Stimulated activated naive CD4-positive, alpha-beta T cell (primary cell): ENCODE measurements at places on chromosomes 12 and 14.

GRCh38 chr14:77914073-77914721 lies 114.3 kb downstream of the ADCK1 start:
- DNase-seq, result no peak

DNA sequence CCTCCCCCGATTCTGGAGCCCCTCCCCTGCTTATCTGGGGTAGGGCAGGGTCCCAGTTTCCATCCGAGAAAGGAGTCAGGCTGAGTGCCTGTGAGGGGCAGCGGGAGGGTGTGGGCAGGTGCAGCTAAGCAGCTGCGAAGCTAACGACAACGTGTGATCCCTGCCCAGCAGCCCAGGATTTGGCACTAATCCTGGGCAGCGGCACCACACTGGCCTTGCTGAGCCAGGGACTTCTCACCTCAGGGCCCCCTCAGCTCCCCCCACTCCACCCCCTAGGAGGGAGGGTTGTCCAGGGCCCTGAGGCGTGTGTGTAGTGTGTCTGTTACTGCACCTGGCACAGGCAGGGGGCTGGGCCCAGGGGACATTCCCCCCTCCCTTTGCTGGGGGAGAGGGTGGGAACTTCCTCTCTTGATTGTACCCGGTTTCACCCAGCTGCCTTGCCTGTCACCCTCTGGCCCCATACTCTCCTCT lies 1.8 kb downstream of the SMIM41 start:
- DNase-seq, result no peak

- no peak for DNase-seq
Measured at GRCh38 chr12:59372956-59373355, 222.9 kb upstream of the SLC16A7 start.

DNA sequence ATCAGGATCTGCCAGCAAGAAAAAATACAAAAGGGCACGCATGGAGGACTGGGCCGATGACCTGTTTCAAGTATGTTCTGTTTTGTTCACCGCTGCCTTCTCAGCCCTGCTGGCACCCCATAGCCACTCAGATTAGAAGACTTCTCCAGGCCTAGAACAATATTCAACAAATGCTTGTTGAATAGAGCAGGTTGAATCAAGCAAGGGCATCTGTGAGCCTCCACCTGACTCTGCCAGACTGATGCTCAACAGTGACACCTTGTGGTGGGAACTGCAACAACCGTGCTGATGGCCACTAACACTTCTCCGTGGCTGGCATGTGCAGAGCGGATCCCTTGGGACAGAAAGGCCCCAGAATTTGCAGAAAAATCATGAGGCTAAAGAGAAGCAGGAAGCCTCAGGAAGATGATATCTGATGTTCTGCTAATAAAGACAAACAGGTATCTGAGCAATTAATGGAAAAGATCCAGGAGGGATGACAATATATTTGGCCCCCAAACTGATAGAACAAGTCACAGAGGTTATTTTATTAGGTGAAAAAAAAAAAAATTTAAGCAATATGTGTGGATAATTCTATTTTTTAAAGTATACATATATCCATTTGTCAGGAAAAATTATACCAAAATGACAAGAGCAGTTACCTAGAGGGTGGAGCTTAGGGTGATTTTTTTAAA lies 114.3 kb downstream of the KSR2 start:
- no peak for DNase-seq

GRCh38 chr12:89156862-89157262 lies 195.4 kb downstream of the DUSP6 start:
- DNase-seq, result no peak

GRCh38 chr12:103013741-103014300 lies 56.3 kb downstream of the ASCL1 start:
- no peak for DNase-seq

GRCh38 chr12:24197532-24197931 lies 248.1 kb upstream of the SOX5 start:
- DNase-seq, result no peak

GRCh38 chr12:97046901-97047300 lies 139.8 kb downstream of the NEDD1 start:
- DNase-seq, result no peak

DNA sequence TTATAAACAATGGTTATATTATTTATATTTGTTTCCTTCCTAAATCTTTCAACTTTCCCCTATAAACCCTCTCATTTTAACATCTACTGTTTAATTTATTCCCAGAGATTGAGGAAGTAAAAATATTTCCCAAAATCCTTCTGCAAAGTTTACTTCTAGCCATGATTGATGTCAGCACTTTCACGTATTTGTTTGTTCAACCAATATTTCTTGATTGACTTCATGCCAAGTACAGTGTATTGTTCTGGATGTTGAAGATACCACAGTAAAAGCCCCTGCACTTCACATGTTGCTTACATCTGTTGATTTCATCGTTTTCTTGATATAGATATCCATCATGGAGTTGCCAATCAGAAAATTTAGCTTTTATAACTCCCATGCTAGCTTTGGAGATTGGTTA lies 81.8 kb downstream of the TTLL5 start:
- DNase-seq, result no peak

- no peak for DNase-seq
Measured at GRCh38 chr14:74891870-74892269, 10.2 kb downstream of the DLST start.

- DNase-seq, result no peak
Measured at GRCh38 chr12:19482551-19483109, 43.3 kb downstream of the AEBP2 start.

- DNase-seq, result no peak
Measured at GRCh38 chr12:92735131-92735721, 32.4 kb downstream of the PLEKHG7 start.
